ENCODE measurements at places on chromosomes 7 and 10. TPM values are rescaled to one million over a fixed set of nuclear protein-coding genes. Genes with fewer than 3 reads are reported as not detected.

- ATAC-seq, result no peak
These were observed 365.2 kb downstream of the PLXDC2 start for GRCh38 chr10:20181434-20181833.

- ATAC-seq, result no peak
These were observed 190.1 kb upstream of the SLC26A5 start for GRCh38 chr7:103636153-103636552.

ZNF239 gene
- 5.5 TPM for total RNA-seq

- peak; percentile 4 for ATAC-seq
These were observed 6.9 kb downstream of the ITPRIP start for GRCh38 chr10:104331208-104331838.

DNA sequence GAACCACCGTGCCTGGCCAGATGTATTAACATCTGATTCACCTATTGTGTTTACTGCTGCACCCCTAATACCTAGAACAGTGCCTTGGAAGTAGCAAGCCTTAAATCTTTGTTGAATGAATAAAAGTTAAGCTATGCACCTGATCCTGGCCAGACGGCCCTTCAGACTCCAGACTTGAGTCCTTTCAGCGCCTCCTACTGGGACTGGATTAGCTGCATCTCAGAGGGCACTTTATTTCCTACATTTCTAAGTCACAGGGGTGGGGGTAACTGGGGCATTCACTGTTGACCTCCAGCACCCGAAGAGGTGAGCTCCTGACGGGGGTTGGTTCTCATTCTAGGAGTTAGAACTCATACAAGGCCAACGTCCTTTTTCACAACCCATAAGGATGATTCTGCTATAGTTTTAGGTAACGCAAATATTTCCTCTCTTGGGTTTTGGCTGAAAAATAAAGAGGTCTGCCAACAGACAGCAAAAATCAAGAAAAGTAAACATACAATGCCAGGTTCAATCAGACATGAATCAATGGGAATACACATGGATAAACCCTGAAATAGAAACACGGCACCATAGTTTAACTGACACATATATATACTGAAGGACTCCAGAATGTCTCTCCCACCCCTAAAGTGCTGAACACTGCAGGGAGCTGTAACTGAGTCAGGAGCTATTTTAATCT lies 48.0 kb upstream of the DLG5 start:
- no peak for ATAC-seq

DNA sequence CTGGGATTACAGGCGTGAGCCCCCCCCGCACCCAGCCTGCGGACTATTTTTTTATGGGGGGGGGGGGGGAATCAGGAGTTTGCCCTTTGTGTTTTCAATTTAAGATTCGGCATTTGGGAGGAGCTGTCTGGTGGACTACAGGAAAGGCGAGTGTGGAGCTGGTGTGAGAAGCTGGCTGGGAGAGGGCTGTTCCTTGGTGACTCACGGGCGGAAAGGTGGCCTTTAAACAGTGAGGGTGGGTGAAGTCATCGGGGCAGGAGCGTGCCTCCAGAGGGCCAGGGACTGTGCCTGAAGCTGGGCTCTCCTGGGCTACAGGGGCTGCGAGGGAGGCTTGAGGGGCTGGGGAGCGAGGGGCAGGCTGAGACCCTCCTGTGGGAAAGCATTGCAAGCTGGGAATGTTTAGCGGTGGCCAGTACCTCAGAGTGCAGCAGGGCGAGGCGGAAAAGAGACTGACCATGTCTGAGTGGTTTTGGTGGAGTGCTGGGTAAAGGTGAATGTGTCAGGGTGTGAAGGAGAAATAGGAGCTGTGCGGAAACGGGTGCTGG lies 39.7 kb upstream of the ZNF32 start:
- ATAC-seq, result no peak

Data from gastroesophageal sphincter (tissue), 4 donors.